ENCODE measurements at places on chromosomes 4 and X.

DNA sequence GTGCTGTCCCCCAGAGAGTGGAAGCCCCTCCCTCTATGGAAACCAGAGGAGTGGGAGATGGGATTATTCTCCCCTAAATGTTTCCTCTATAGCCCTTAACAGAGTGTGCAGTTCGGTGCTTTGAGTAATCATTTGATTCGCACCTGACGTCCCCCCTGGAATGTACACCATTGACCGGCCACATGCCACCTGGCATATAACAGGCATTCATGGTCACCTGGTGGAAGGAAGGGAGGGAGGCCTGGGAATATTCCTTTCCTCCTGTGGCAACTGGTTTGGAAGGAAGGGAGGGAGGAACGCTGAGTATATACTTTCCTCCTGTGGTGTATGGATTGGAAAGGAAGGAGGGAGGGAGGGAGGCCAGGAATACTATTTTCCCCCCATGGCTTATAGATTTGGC lies 77.2 kb downstream of the CRMP1 start:
- H3K36me3 ChIP-seq, result peaks cover 53% of the 10 kb centered on the region
- H3K4me1 ChIP-seq, result no peaks in the 10 kb centered on the region

DNA sequence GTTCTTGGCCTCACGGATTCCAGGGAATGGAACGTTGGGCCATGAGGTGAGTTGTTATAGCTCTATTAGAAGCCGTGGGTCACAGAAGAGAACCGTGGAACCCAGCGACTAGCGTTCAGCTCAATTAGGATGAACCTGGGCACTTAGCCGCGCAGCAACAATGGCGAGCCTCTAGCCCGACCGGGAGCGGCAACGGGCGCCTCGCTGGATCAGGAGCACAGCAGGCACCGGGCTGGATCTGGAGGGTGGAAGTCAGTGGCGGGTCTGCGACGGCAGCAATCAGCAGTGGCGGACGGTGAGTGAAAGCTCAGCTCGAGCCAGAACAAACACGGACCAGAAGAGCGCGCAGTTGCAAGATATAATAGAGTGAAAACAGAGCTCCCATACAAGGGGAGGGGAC lies 34.2 kb downstream of the AGA start:
- no peaks in the 10 kb centered on the region for H3K36me3 ChIP-seq
- no peak overlapping the region for H3K4me3 ChIP-seq
- H3K27ac ChIP-seq, result no peak overlapping the region
- H3K27me3 ChIP-seq, result no peaks in the 10 kb centered on the region
- no peak for DNase-seq
- peaks cover 28% of the 10 kb centered on the region for H3K4me1 ChIP-seq

GRCh38 chr4:48270951-48271473 lies 1.4 kb upstream of the TEC start:
- peaks cover 2% of the 10 kb centered on the region for H3K27me3 ChIP-seq
- H3K36me3 ChIP-seq, result no peaks in the 10 kb centered on the region
- DNase-seq, result no peak
- H3K4me1 ChIP-seq, result peaks cover 11% of the 10 kb centered on the region
- H3K4me3 ChIP-seq, result no peak overlapping the region

DNA sequence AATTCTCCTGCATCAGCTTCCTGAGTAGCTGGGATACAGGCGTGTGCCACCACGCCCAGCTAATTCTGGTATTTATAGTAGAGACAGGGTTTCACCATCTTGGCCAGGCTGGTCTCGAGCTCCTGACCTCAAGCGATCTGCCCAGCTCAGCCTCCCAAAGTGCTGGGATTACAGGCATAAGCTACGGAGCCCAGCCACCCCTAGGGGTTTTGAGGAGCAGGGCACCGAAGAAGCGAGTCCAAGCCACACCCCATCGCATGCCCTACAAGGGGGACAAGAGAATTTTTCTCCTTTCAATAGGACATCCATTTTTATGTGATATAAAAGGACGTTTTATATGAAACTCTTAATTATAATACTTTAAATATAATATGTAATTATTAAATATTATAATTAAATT lies 13.9 kb upstream of the KLF3 start:
- no peak for DNase-seq
- no peak overlapping the region for H3K27ac ChIP-seq
- peaks cover under 1% of the 10 kb centered on the region for H3K4me1 ChIP-seq
- H3K4me3 ChIP-seq, result no peak overlapping the region
- no peaks in the 10 kb centered on the region for H3K27me3 ChIP-seq

DNA sequence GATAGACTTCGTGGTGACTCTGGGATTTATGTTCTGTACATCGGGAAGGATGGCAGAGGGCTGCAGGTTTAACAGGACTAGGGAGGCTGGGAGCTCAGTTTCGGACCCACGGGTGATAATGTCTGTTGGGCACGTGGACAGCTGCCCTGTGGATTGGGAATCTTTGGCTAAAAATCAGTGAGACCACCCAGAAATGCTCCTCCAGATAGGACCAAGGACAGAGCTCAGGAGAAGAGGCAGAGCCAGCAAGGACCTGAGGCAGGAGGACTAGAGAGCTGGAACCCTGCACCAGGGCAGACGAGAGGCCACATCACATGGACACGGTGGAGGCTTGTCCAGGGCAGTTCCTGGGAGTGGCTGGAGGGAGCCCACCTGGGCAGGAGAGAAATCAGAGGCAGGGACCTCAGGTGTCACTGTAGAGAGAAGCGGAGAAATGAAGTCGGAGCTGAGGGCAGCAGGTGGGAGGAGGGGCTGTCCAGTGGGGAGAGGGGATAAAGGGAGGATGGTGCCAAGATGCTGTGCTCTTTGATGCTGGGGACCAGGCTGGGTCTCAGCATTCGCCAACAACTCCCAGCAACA lies 79.2 kb downstream of the CPZ start:
- DNase-seq, result no peak
- H3K27me3 ChIP-seq, result peaks cover 69% of the 10 kb centered on the region
- no peaks in the 10 kb centered on the region for H3K36me3 ChIP-seq
- H3K4me1 ChIP-seq, result no peaks in the 10 kb centered on the region
- no peak overlapping the region for H3K27ac ChIP-seq

DNA sequence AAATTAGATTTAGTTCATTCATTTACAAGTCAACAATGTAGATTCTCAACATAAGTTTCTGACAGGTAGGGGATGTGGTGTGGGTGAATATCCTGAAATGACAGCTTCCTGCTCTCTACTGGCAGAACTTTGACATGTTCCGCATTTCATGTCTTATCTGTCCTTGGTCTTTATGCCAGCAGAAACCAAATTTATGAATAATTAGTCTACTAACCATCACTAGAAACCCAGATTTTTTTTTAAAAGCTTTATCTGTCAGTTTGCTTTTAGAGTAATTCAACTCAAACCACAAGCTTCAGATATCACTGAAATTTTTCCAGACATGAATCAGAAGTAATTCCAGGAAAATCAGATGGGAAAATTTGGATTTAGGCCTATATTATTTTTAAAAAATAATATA lies 17.9 kb downstream of the COQ2 start:
- H3K27ac ChIP-seq, result no peak overlapping the region
- no peak for DNase-seq
- no peaks in the 10 kb centered on the region for H3K27me3 ChIP-seq
- H3K4me3 ChIP-seq, result no peak overlapping the region
- H3K4me1 ChIP-seq, result peaks cover 2% of the 10 kb centered on the region

DNA sequence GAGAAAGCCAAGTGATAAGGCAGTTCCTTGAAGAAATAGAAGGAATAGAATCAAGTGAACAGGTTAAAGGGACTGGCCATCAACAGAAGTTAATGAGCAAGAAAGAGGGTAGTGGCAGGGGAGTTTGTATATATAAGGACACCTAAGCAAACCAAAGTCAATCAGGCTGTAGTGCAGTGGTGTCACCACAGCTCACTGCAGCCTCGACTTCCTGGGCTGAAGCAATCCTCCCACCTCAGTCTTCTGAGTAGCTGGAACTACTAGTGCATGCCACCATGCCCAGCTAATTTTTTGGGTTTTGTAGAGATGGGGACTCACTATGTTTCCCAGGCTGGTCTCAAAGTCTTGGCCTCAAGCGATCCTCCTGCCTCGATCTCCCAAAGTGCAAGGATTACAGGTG lies 15.9 kb downstream of the ACOT9 start:
- no peak for DNase-seq
- no peaks in the 10 kb centered on the region for H3K4me1 ChIP-seq
- H3K27me3 ChIP-seq, result no peaks in the 10 kb centered on the region
- no peak overlapping the region for H3K27ac ChIP-seq

GRCh38 chrX:20739038-20739745 lies 472.5 kb upstream of the RPS6KA3 start:
- H3K27ac ChIP-seq, result no peak overlapping the region
- no peak for DNase-seq
- H3K4me1 ChIP-seq, result peaks cover 19% of the 10 kb centered on the region
- H3K4me3 ChIP-seq, result no peak overlapping the region
- no peaks in the 10 kb centered on the region for H3K27me3 ChIP-seq

DNA sequence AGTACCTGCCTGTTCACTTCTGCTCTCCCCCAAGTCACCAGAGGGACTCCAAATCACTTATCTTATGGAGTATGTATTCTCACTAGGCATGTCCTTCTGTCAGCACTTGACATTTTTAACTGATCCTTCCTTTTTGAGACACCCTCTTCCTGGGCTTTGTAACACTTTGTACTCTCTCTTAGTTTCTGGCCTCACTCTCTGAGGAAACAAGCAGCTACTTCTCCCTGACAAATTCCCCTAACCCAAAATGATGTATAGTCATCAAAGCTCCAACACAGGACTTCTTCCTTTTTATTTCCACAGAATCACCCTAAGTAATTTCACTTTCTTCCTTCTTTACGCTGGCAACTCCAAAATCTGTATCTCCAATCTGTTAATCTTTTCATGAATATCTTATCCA lies 101.8 kb downstream of the ARAP2 start:
- H3K36me3 ChIP-seq, result peaks cover 14% of the 10 kb centered on the region
- H3K4me1 ChIP-seq, result peaks cover 10% of the 10 kb centered on the region
- no peak for DNase-seq
- no peak overlapping the region for H3K27ac ChIP-seq
- H3K4me3 ChIP-seq, result no peak overlapping the region

- H3K27ac ChIP-seq, result no peak overlapping the region
- DNase-seq, result no peak
- H3K4me3 ChIP-seq, result no peak overlapping the region
- no peaks in the 10 kb centered on the region for H3K27me3 ChIP-seq
These were observed 160.7 kb downstream of the FHIP1A start for GRCh38 chr4:151569650-151570049.

GRCh38 chrX:23811108-23811651 lies 28.2 kb downstream of the SAT1 start:
- no peak for DNase-seq
- no peaks in the 10 kb centered on the region for H3K27me3 ChIP-seq
- H3K4me3 ChIP-seq, result no peak overlapping the region
- H3K36me3 ChIP-seq, result no peaks in the 10 kb centered on the region

GRCh38 chr4:183553601-183554345 lies 48.9 kb downstream of the ING2 start:
- no peaks in the 10 kb centered on the region for H3K4me1 ChIP-seq
- H3K4me3 ChIP-seq, result no peak overlapping the region
- peaks cover 20% of the 10 kb centered on the region for H3K27me3 ChIP-seq
- no peaks in the 10 kb centered on the region for H3K36me3 ChIP-seq

- H3K36me3 ChIP-seq, result no peaks in the 10 kb centered on the region
- peaks cover 10% of the 10 kb centered on the region for H3K27me3 ChIP-seq
- no peaks in the 10 kb centered on the region for H3K4me1 ChIP-seq
- no peak overlapping the region for H3K4me3 ChIP-seq
- H3K27ac ChIP-seq, result no peak overlapping the region
These were observed 30.7 kb upstream of the WDR17 start for GRCh38 chr4:176034936-176035335.

- H3K36me3 ChIP-seq, result peaks cover under 1% of the 10 kb centered on the region
- H3K4me3 ChIP-seq, result no peak overlapping the region
- peak overlapping the region; percentile 83 for H3K27ac ChIP-seq
These were observed 489.3 kb downstream of the INPP4B start for GRCh38 chr4:142356801-142357200.

DNA sequence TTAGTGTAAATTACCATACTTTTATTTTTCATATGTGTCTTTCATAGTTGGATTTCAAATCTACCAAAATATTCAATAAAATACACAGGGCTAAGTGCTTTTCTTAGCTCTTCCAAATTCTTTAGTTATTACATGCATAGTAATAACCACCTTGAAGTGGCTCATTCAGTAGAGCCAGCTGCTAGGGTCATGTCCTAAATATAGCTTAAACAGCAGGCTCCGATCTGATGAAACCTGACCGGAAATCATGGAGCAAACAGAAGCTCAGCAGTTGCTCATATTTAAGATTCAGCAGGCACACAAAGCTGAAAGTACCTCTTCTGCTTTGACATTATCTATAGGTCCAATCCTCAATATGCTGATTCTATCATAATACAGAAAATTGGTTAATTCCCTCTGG lies 1470.4 kb downstream of the ADGRL3 start:
- no peak for DNase-seq
- H3K27me3 ChIP-seq, result no peaks in the 10 kb centered on the region
- no peaks in the 10 kb centered on the region for H3K4me1 ChIP-seq

DNA sequence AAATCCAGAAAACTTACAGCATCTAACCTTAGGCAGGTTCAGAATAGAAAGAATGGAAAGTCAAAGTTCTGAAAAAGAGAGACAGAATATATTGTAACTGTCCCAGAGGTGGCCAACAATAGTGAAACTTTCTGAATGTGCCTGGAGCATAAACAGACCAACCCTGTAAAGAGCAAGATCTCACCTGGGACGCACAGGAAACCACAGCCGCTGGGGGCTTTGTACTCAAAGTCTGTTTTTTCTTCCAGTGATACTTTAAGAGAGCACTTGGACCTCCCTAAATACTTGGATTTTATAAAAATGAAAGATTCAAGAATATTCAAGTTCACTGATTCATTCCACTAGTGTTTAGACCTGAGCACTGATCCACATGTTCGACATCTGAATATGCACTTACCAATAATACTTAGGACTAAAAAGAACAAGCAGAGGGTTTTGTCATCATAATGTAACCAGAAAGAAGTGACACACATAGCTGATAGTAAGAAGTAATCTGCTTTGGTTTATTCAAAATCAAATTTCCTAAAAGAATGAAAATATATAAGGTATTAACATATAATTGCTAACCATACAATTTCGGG lies 35.3 kb downstream of the ARAP2 start:
- no peak overlapping the region for H3K27ac ChIP-seq
- H3K4me1 ChIP-seq, result peaks cover 2% of the 10 kb centered on the region
- no peak for DNase-seq
- no peak overlapping the region for H3K4me3 ChIP-seq
- H3K36me3 ChIP-seq, result peaks cover 5% of the 10 kb centered on the region

DNA sequence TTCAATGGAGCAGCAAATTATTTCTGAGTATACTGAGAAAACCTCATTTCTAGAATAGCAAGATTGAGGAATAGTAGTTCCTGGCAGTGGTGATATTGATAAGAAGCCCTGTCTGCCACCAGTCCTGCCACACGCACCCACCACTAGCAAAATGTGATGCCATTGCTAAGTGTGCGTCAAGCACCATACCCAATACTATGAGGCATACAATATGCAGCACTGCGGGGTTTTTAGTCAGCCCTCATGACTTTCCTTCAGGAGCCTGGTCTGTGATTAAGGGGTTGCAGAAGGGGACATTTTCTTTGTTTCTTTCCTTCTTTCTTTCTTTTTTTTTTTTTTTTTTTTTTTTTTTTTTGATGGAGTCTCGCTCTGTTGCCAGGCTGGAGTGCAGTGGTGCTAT lies 128.7 kb upstream of the USP38 start:
- H3K4me3 ChIP-seq, result no peak overlapping the region
- H3K27me3 ChIP-seq, result peaks cover 3% of the 10 kb centered on the region
- H3K27ac ChIP-seq, result no peak overlapping the region
- DNase-seq, result no peak

All from mesothelial cell of epicardium (in vitro differentiated cells).